GM04503 (cell line): ENCODE measurements at places on chromosomes 3 and 15.

DNA sequence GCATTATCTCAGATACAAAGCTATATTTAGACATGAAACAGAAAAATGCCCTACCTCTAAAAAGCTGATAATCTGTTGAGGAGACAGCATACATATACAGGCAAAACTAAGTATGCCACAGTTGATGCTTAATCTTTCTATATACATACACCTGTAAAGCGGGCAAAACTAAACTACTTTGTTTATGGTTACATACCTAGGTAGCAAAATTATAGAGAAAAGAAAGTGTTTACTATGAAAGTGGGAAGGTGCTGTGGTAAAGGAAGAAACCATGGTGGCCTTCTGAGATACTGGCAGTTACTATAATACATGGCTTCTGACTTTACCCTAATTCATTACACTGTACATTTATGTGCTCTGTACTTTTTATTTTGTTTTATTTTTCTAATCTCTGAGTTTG lies 36.0 kb upstream of the NR1I2 start:
- DNase-seq: no peak

- DNase-seq: no peak
These were observed 136.2 kb downstream of the EPHB1 start for GRCh38 chr3:134931045-134931785.

GRCh38 chr3:161689584-161690298 lies 193.1 kb downstream of the OTOL1 start:
- DNase-seq: no peak

- DNase-seq: no peak
These were observed 27.6 kb downstream of the ZNF592 start for GRCh38 chr15:84775867-84776449.

DNA sequence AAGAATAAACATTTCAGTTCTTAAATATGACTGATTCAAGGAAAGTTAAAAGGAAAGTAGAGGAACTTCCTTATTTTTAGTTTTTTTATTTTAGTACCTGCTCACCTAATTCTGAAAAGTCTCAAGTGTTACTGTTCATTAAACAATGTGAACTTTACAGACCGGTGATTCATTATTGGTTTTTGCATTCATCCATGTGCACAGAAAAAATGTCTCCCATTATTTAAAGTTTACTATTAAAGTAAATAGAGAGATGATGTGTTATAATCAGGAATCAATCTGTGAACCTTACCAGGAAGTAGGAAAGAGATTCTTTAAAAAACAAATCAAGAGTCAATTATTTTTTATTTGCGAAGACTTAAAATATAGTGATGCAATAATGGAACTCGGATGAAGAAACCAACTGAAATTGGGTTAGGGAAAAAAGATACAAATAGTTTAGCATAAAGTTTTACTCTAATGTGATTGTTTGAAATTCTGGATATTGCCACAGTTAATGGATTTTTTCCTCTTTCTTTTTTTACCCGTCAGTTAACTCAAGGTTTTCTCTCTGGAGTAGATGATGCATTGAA lies 119.4 kb upstream of the SAMMSON start:
- no peak for DNase-seq

DNA sequence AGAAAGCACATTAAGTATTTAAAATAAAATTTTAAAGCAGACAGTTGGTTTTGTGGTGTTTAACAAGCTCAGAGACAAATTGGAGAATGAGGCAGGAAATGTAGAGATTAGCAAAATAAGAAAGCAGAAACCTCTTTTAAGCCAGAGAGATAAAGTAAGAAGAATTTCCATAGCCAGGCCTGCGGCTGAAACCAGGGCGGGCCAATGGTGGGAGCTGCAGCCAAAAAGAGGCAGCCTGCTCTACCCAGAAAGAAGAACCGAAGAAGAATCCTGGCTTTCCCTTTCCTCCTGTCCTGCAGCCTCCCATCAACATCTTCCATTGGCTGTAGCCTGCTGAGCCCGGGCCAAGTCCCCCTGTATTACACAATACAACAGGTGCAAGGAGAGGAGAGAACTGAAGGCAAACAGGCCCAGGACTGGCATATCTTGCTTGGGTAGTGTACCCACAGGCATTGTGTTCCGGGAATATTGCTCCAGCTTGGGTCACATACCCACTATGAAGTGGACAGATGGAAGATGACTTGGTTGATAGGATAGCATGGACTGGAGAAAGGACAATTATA lies 11.5 kb upstream of the TFG start:
- no peak for DNase-seq

DNA sequence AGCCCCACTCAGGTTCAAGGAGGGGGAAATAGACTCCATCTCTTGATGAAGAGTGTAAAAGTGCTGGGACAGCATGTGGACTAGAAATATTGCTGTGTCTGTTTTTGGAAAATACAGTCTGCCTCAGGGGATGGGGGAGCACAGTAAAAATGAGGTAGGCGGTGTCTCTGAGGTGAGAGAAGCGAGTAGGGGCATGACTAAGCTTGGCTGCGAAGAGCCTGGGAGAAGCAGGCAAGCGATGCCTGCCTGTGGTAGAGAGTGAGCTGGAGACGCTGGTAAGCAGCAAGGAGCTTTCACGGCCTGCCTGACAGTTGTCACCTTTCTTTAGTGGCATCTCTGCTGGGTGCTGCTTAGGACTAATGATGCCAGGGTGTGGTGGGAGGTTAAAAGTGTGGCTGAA lies 49.0 kb upstream of the DCLK3 start:
- no peak for DNase-seq

DNA sequence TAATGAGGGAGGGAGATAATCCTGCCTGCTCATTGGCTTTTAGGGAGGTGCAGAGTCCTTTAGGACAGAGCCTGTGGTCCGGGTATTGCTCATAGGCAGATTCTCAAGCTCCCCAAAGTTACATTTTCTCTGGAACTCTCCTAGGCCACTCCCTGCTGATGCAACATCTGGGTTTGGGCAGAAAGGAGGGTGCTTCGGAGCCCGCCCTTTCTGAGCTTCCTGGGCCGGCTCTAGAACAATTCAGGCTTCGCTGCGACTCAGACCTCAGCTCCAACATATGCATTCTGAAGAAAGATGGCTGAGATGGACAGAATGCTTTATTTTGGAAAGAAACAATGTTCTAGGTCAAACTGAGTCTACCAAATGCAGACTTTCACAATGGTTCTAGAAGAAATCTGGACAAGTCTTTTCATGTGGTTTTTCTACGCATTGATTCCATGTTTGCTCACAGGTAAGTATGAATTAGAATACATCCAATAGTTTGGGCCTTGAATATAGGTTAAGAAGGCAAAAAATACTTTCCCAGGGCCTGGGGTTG lies at the start of gene IL20RB:
Gene IL20RB (plus strand): TSS at position 233 of the 538 bp plus-strand sequence. CDS start 131 bp downstream, at position 364.
- peak; percentile 86 for DNase-seq

GRCh38 chr15:62895139-62895866 lies 147.2 kb upstream of the TPM1 start:
- DNase-seq: no peak

GRCh38 chr3:125461896-125462295 lies 58.1 kb downstream of the SNX4 start:
- DNase-seq: no peak

GRCh38 chr3:70310809-70311208 lies 1.6 kb downstream of the MDFIC2 start:
- no peak for DNase-seq

GRCh38 chr3:82133070-82133606 lies 371.7 kb upstream of the GBE1 start:
- DNase-seq: peak; percentile 3

GRCh38 chr3:149954812-149955211 lies 15.9 kb downstream of the PFN2 start:
- no peak for DNase-seq

- no peak for DNase-seq
These were observed 523.2 kb downstream of the FHIT start for GRCh38 chr3:60728006-60728405.

DNA sequence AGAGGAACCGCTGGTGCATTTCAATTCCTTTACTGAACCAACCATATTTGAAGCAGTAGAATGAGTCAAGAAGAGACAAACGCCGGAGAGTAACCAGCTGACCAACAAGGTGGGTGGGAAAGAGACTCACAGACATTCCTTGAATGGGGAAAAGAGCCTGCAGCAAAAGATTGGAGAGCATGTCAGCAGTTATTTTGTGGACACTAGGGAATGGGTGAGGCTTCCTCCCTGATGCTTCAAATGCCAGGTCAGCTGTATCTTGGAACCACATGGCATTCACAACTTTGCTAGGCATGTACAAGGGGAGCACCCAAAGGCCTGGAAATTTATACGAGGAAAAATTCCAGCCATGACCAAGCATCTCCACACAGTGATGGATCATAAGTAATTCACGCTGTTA lies 29.9 kb upstream of the ZKSCAN7 start:
- no peak for DNase-seq

- DNase-seq: peak; percentile 42
These were observed 941 bp downstream of the ZBED2 start for GRCh38 chr3:111594205-111594604.

DNA sequence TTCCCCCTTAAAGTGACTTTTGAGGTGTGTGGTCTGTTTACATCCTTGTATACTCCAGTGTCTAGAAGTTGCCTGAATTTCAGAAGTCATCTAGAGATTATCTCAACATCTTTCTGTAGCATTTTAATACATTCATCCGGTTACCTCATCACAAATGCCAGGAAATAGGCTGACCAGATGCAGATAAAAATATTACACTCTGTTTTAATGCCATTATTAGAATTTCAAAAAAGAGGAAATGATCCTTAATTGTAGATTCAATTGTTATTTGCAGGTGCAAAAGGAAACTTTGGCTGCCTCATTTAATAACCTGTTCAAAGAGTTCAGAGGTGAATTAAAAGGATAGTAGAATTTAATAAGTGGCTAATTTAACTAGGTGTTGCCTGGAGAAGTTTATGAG lies 290.9 kb downstream of the C3orf38 start:
- no peak for DNase-seq

- DNase-seq: peak; percentile 65
These were observed 75.7 kb upstream of the SLC4A7 start for GRCh38 chr3:27559835-27560234.

- no peak for DNase-seq
These were observed 3.5 kb upstream of the SPTBN5 start for GRCh38 chr15:41897363-41897799.

GRCh38 chr15:75945953-75946352 lies 42.3 kb downstream of the FBXO22 start:
- DNase-seq: no peak

DNA sequence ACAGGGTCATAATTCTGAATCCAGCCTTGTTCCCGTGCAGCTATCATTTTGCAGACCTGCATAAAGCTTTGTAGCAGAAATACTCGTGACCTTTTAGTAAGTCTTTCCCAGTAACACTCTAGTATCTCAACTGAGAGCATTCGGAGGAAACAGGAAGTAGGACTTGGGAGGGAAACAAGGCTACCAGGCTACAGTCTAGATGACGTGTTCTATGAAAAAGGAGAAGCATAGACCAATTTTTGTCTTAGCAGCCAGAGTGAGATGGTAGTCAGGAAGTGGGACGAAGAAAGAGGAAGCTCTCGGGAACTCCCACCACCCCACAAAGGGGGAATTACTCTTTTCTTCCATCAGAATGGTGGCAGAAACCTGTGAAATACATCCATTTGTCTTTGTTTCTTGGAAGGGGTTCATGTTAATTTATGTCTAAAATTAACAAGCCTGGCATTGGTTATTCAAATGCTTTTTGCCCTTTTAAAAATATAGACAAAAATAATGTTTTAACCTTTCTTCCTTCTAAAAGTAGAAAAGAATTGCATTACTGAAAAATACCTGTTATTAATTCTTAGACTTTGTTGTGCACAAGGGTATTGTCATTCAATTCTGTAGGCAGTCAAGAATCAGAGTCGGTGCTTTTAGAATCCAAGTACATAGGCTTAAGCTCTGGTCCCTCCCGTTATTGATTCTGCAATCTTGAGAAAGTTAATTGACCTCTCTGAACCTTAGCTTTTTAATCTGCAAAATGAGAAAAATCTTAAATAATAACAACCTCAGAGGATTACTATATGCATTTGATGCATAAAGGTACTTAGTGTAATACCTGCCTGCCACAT lies 1.6 kb upstream of the SUCNR1 start:
- DNase-seq: no peak

DNA sequence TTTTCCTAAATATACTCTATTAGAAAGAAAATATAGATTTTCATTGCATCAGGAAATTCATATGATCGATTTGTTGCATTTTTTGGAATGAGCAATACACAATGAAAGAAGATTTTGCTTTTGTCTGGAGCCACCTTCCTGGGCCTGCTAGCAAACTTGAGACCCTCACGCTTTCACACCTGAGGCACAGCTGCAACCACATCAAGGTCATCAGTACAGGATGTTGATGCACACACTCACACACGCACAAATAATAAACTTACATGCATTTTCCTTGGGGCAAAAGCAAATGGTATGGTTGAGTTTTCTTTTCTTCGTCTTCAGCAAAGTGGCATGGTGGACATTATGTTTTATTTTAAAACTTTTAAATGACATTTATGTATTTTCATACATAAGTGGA lies 64.8 kb upstream of the SATB1 start:
- no peak for DNase-seq

DNA sequence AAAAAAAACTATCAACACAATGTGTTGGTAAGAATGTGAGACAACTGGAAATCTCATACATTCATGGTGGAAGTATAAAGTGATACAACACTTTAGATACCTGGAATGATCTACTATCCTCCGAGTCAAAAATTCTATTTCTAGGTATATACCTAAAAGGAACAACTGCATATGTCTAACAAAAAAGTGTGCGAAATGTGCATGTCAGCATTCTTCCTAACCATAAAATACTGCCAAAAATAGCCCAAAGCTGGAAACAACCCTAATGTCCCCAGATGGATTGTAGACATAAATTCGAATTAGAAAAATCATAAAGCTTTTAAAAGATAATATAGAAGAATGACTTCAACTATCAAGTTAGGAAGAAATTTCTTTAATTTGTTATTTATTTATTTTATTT lies 51.2 kb upstream of the FGF12 start:
- no peak for DNase-seq

GRCh38 chr15:55627730-55628368 lies 39.7 kb upstream of the PYGO1 start:
- DNase-seq: peak; percentile 58

- no peak for DNase-seq
These were observed 23.9 kb downstream of the EHD4 start for GRCh38 chr15:41948490-41948889.

GRCh38 chr3:138649134-138649533 lies 40.6 kb downstream of the FAIM start:
- DNase-seq: no peak

DNA sequence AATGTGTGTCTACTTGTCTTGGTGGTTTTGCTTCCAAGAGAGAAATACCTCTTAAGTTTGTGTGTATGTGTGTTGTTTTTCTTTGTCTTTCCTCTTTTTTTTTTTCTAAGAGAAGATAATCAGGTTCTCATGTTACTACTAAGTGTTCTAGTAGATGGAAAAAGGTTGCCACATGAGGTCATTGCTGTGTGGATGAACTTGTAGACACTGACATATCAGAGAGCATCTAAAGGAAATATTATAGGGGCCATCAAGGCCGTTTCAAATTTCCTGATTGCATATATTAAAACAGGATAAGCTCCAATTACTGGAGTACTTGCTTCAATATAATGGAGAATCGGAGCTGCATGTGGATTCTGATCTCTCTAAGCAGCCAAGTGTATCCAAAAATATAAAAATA lies 747.5 kb downstream of the NR2F2 start:
- no peak for DNase-seq
